ENCODE measurements at places on chromosomes 12 and 14.

DNA sequence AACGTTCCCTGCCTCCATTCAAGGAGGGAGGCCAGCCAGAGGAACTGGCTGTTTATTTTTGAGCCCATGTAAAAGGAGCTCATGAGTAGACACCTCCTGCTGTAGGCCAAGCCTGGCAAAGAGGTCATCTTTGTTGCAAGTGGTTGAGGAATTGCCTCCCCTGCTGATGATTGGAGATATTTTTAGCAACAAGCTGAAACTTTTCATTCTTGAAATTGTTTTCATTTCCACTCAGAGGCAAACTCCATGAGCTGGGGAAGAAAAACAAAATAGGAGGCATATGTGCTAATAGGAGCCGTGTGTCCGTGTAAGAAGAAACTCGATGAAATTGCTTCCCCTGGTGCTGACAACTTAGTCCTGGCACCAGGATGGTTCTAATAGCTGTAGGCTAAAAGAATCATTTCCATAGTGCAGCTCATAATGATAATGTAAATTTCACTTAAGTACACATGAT, 440.1 kb upstream of the FAR2 start:
- no peak for DNase-seq

- DNase-seq, result peak; percentile 82
Measured at GRCh38 chr14:105487449-105487985, 831 bp downstream of the CRIP1 start.

DNA sequence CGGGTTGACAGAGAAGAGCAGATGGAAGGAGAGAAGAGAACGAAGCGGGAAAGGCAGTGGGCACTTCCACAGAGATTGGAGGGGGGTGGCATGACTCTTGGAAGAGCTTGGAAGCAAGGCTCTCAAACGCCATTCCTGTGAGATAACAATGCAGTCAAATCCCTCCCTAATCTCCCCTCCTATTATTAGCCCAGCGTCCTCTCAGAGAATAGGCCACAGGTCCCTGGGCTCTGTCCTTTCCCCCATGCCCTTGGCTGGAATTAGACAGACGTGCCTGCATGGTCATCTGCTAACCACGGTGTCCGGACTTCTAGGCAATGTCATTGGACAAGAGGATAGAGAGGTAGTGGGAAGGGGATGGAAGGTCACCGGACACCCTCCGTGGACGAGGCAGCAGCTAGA, 8.0 kb upstream of the MYH7 start:
- DNase-seq, result no peak

- DNase-seq, result no peak
Measured at GRCh38 chr12:126243814-126244440, 1178.7 kb downstream of the AACS start.

DNA sequence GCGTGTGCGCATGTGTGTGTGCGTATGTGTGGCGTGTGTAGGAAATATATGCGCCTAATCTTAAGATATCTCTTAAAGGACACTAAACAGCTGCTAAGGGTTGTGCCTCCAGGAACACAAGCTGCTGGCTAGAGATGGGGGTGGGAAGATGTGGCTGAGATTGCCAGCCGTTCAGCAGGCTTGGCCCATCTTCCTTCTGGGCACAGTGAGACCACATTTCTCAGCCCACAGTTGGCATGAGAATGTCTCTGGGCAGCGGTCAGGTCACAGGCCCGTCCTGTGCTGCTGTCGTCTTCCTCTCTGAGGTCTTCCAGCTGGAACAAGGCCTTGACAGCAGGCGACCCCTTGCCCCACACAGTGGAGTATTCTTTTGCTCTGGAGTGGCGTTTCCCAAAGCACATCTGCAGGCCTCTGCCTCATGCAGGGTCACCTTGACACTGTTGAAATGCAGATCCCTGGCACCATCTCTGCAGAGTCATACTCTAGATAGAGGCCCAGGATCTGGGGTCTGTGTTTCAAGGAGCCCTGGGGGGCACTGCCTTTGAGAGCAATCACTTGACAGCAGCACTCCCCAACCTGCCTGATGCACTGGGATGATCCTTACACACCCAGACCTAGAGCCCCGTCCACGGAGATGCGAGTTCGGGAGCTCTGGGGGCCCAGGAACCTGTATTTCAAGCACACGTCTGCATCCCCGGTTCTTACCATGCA, 335.5 kb upstream of the SFSWAP start:
- DNase-seq, result no peak

DNA sequence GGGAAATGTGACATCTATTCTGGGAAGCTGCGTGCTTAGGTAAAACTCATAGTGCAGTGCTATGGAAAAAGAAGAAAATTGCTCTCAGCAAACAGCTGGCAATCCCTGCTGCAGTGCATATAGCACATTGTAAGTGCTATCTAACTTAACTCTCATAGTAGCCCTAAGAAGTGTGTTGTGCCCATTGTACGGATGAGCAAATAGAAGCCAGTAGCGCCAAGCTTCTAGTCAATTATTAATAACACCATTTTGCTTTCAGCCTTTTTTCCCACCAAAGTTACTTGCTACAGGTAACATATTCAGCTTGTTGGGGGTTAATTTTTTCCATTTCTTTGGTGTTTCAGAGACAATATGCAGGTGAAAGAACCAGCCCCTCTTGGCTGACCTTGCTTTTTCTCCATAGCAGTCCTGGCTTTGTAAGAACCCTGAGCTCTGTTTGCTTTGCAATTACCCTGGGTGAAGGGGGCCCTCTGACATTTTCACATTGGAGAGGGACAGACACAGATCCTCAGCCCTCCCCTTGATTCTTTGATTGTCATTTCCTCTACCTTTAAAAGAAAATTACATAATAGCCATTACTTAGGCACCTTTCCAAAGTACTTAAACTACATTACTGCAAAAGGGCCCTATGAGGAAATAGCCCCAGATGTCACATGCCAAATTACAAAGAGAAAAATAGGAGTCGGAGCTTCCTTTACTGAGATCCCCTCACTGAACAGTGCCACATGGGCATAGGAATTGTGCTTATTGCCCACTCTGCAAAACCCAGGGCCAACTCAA, 576.2 kb upstream of the TBX3 start:
- DNase-seq, result no peak

DNA sequence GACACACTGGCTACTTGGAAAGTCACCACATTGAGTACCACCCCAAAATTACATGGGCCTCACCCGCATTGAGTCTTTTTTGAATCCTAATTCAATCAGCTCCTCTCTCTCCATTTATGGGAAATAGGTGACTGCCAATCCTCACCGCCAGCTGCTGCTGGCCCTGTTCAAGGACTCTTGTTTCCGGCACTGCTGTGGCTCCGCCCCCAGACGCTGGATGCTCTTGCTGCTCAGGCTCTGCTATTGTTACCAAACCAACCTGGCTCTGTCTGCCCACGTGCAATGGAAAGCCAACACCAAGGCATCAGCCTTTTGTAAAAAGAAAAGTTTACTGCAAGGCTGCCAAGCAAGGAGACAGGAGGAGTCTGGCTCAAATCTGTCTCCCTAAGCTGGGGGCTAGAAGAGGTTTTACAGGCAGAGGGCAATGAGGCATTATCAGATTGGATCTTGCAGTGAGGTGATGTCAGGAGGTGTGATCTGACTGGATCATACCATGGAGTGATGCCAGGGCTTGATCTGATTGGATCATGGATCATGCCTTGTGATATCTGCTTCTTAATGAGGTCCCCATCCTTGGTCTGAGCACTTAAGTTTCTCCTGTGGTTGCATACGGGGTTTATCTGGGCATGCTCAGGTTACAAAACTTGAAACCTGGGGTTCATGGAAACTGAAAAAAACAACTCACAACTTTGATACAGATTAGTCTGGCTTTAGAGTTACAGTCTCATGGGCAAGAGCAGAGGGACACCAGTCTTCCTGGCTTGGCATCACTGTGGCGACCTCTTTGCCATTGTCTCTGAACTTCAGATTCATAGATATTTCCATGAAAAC, 117.1 kb upstream of the SLC35F4 start:
- no peak for DNase-seq

- DNase-seq, result no peak
Measured at GRCh38 chr14:55609681-55610080, 29.7 kb downstream of the KTN1 start.

GRCh38 chr12:94550964-94551363, 91.3 kb upstream of the CEP83 start:
- no peak for DNase-seq

DNA sequence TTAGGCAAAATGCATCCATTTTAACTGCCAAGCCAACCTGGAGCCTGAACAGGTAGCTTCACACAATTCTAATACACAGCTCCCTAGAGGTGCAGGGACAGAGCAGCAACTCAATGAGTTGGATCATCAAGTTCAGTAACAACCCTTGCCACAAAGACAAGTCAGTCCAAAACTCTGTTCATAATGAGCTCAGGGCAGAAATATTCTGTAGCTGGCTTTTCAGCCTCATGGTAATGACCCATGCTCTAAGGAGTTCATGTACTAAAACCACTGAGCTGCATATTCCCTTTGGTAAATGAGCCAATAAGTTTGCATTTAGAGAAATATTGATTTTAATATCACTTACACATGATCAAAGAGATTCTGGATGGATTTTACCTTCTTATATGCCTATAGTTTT, 316.1 kb downstream of the SEC23A start:
- DNase-seq, result no peak

GRCh38 chr14:63438065-63438757, 105.0 kb downstream of the PPP2R5E start:
- no peak for DNase-seq

DNA sequence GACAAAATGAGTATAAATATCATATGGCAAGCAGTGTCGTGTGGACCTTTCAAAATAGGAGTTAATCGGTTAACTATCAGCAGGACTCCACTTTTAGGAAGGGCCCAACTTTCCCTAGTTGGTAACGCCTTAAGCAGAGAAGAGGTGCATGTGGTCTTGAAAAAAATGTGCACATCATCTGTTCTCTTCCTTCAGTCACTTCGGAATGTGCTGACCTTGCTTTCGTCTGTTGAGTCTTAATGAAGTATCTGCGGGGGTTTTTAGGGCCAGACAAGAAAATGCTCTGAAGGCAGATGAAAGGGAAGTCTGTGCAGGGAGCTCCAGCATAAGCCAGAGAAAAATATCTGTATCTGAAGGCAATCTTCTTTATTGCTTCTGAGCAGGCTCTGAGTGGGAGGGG, 185.2 kb downstream of the AEBP2 start:
- DNase-seq, result no peak

GRCh38 chr12:105348561-105348960, 18.1 kb downstream of the C12orf75 start:
- no peak for DNase-seq

DNA sequence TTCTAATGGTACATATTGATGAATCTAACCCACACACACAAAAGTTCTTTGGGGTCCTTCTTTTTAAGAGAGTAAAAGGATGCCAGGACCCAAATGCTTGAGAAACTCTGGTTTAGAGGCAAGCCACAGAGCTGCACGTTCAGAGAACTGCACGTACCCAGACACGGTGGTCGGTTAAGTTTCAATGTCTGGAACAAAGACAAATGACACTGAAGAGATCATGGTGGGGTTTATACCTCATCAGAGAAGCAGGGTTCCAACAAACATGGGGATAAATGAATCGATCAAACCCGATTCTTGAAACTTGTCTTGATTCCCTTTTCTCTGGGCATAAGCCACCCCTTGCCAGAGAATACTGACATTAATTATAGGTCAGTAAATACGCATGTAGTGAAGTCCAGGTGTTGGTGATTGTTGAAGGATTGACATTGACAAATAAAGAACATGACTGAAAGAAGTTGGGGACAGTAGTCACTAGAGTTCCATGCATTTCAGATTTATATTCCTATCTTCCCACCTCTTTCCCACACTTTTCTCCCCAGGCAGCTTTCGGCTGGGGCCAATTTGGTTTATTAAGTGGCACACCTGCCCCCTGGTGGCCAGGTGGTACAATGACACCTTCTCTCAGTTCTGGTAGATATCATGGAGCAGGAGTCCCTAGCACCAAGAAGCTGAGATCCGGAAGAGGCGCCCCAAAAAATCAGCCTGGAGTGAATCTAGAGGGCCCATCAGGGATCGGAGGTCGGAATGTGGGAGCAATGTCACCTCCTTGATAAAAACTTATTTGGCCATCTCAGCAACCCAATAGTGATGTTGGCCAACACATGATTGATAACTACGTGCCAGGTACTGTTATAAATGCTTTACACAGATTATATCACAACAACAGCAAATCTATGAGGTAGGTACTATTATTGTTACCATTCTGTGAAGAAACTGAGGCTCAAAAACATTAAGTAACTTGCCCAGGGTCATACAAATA, 17.8 kb upstream of the HDAC7 start:
- peak; percentile 74 for DNase-seq

Measured in CD4-positive, alpha-beta T cell treated with Interleukin-4 for 1 hour (primary cell).